ENCODE measurements at places on chromosomes 2 and 18. TPM values are rescaled to one million over a fixed set of nuclear protein-coding genes. Genes with fewer than 3 reads are reported as not detected.

The KCNK3 gene
- total RNA-seq, result under 0.01 TPM

The ABHD1 gene
- not detected for total RNA-seq

The ACADL gene
- total RNA-seq, result not detected

The NRP2 gene
- total RNA-seq, result 12.6 TPM

The NT5C1B gene
- not detected for total RNA-seq

The POMC gene
- 2.8 TPM for total RNA-seq

The CELF4 gene
- total RNA-seq, result not detected

The PLB1 gene
- total RNA-seq, result under 0.01 TPM

The DSG3 gene
- not detected for total RNA-seq

The SLC9A4 gene
- total RNA-seq, result not detected
